Activated B cell treated with CpG ODN at 0.5 μM for 24 hours (primary cell): ENCODE measurements at places on chromosomes 1 and 21. TPM values are rescaled to one million over a fixed set of nuclear protein-coding genes. Genes with fewer than 3 reads are reported as not detected.
A peak's percentile ranks its signal among the peaks of the same experiment; 100 is the strongest.

DNA sequence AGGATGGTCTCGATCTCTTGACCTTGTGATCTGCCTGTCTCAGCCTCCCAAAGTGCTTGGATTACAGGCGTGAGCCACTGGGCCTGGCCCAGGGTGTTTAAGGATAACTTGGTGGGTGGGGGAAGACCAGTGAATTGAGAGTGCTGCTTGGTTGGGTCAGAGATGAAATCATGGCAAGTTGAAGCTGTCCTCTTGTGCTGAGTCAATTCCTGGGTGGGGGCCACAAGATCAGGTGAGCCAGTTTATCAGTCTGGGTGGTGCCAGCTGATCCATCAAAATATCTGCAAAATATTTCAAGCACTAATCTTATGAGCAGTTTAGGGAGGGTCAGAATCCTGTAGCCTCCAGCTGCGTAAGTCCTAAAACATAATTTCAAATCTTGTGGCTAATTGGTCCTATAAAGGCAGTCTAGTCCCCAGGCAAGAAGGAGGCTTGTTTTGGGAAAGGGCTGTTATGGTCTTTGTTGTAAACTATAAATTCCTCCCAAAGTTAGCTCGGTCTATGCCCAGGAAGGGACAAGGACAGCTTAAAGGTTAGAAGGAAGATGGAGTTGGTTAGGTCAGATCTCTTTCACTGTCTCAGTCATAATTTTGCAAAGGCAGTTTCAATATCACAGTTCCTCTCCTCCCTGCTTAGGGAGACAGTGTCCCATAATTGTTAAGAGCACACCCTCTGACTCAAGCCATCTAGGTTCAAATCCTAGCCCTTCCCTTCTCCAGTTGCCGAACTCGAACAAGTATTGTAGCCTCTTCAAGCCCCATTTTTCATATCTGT, 66.8 kb upstream of the BACH1 start:
- no peak for DNase-seq

RAB42 gene
- total RNA-seq: 0.20 and 0.29 TPM in 2 replicates

TIE1 gene
- not detected in 2 replicates for total RNA-seq

- no peak for DNase-seq
Measured at GRCh38 chr1:232969799-232970198, 19.4 kb downstream of the NTPCR start.

GRCh38 chr1:57133686-57134085, 167.9 kb upstream of the C8B start:
- no peak for DNase-seq

LPAR3 gene
- 0.59 and 0.62 TPM in 2 replicates for total RNA-seq

DNA sequence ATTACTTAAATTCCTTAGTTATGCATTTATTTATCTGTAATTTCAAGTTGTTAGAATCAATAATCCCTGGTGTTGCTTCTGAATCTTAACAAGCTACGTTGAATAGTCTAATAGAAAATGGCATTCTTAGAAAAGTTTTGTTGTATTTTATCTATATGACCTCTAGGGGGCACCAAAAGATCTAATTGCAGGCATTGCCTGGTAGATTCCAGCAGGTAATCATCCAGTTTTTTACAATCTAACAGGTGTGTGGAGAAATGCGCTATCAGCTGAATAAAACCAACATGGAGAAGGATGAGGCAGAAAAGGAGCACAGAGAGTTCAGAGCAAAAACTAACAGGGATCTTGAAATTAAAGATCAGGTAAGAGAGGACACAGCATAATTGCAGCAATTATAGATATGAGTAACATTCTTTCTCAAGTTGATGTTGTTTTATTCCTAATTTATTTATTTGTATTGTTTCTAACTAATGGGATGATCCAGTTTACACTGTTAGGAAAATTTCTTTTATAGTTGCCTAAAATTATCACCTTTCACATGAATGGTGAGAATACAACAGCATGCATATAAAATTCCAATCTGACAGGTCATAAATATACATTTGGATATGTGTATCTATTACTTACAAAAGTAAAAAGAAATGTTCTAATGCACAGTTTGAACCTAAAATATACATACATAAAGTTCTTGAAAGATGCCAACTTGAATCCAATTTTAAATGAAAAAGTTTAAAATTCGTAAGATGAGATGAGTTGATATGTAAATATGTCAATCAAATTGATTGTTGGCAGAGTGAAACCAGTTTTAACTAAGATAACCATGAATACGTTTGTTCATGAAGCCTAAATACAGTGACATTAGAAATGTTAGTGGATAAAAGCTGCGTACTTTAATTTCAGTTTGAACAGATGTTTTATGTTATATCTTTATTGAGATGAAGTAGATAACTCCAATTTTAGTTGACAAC, 88.4 kb downstream of the SDCCAG8 start:
- no peak for DNase-seq

ZFP69 gene
- total RNA-seq: 4.5 and 5.1 TPM in 2 replicates

BSND gene
- 0.05 TPM in 1 of 2 replicates, not detected in the other for total RNA-seq

DNA sequence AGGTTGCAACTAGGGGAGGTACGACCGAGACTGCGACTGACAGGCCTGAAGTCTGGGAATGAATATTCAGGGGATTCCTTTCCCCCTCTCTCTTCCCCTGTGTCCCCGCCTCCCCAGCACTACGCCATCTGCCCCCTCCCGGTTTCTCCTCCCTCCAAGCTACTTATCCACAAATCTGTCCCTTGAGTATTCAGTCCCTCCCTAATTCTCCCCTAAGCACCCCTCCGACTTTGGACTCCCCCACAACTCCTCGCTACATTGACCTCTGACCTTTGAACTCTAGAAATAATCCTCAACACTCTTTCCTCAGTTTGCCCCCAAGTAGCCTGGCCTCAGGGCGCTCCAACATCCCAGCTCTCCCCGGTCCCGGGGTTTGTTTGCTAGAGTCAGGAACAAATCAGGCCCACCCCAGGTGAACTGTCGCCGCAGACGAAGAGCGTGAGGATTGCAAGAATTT, 393 bp downstream of the LYSMD1 start:
- no peak for DNase-seq

DNA sequence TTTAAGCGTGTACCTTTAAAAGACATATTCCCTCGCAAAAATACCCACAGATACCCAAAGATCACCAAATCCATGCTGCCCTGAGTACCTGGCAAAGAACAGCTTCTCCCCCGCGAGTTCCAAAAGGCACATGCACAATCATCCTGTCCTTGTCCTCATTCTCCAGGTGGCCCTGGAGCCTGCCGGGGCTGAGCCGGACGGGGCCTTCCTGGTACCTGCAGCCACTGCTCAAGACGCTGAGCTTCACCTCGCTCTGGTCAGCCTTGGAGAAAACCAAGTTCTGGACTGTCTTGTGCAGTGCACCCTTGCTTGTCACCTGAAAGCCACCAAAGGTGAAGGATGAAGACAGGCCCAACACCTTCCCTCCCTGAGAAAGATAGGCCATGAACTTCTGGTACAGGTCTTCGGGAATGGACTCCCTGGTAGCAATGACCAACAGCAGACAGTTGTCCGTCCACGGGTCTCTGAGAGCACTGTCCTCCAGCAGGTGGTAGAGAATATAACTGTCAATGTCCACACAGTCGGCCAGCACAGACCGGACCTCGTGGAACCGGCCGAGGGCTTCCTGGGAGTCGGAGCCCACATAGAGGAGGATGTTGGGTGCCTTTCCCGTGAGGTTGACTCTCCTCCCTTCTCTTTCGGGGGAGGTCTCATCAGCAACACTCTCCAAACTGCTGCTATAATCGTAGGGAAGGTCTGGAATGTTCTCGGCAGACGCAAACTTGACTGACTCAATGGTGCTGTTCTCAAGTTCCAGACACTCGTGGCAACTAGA, 29.9 kb downstream of the HLCS start:
- no peak for DNase-seq

PALMD gene
- total RNA-seq: not detected in 2 replicates

DNA sequence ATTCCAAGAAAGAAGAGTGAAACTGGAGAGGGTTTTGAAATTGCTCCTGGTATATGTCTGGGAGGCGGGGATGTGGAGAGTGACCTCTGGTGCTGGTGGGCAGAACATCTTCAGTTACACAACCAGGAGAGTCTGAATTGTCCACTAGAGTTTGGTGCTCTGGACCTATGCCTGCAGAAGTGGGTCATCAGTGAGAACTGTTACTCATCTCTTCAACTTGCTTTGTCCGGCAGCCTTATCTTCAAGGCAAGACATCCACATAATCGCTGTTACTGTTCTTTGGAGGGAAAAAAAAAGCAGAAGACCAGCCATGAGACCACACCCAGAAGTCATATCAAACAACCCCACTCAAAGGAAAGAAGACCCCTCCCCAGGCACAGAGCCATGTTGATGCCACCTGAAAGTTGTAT, 14.9 kb downstream of the SH2D1B start:
- DNase-seq: no peak

- no peak for DNase-seq
Measured at GRCh38 chr1:207998691-207999090, 87.8 kb upstream of the CD34 start.

SLC30A2 gene
- total RNA-seq: not detected in 2 replicates

DNA sequence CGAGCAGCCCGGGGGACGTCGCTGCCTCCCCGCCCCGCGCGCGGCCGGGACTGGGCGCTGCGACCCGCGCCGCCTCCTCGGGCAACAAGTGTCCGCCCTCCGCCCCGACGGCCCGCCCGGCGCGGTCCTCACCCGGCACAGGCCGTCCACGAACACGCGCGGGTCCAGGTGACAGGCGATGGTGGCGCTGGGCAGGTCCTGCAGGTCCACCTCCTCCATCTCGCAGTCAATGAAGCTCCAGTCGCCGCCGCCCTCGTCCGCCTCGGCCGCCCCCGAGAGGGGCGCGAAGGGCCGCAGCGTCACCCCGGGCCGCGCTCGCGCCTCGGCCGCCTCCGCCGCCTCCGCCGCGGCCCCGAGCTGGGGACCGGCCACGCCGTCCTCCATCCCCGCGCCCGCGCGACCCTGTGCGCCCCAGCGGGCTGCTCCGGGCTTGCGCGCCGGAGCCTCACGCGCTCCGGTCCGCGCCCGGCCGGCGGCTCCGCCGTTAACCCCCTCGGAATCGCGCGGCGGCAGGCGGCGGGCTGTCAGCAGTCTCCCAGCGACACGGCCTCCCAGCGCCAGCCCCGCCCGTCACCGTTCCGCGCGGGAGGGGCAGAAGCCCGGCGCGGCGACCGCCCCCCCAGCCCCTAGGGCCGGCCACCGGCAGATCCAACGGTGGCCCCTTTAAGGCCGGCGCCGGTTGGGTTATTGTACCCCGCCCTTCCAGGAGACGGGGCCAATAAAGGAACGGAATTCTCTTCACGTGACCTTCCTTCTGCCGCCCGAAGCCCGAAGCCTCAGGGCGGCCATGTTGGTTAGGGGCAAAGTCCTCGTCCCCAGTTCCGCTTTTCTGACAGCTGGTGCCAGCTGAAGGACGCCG, at the start of gene RCAN1:
Gene RCAN1 (minus strand): TSS at position 486 of the 859 bp plus-strand sequence. CDS start 102 bp downstream, at position 384.
- peak; percentile 78 for DNase-seq

GRCh38 chr1:245558069-245558468, 403.3 kb downstream of the KIF26B start:
- no peak for DNase-seq

GRCh38 chr1:7783178-7783711, 846 bp upstream of the PER3 start:
- no peak for DNase-seq

GRCh38 chr1:235872270-235872669, 5.6 kb upstream of the LYST start:
- no peak for DNase-seq

DNA sequence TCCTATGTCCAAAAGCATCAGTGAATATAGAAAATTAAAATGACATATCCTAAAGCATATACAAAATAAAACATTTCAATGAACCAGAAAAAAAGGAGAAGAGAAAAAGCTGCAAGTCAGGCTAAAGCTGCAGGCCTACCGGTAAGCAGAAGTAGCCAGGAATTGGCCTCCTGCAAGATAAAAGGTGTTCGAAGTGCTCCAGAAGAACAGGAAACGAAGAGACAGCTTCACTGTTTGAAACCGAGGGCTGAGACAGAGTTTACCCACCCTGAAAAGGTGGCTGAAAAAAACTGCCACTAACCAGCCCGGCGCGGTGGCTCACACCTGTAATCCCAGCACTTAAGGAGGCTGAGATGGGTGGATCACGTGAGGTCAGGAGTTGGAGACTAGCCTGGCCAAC, 37.4 kb downstream of the NSL1 start:
- DNase-seq: no peak

GRCh38 chr1:101366513-101367215, 129.8 kb downstream of the S1PR1 start:
- no peak for DNase-seq

DNA sequence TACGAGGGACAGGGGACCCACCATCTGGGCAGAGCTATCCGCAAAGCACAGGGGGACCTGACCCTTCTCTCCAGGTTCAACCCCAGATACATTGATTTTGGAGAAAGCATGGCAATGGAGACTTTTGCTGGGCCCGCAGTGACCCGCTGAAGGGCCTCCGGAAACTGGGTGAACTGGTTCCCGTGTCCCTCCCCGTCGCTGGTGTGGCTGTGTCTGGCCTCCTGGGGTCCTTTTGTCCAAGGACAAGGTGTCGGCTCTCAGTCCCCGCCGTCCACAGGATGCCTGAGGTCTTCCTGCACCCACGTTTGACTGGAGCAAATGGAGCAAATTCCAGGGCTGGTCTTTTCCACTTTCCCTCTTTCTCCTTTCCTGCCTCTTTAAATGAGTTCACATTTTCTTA, 176.3 kb downstream of the PRDM16 start:
- no peak for DNase-seq

DNA sequence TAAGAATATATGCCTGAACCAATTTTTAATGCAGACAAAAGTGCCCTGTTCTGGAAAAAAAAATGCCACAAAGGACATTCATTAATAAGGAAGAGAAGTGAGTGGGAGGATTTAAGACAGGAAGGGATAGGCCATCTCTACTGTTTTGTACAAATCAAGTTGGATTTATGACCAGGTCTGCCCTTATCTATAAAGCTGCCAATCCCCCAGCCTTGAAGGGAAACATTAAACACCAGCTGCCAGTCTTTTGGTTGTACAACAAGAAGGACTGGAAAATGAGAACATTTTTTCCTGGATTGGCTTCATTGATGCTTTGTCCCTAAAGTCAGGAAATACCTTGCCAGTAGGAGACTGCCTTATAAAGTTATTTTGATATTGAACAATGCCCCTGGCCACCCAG, 444.0 kb downstream of the NPHP4 start:
- no peak for DNase-seq

NES gene
- not detected in 2 replicates for total RNA-seq

- DNase-seq: peak; percentile 24
Measured at GRCh38 chr21:37257511-37257966, 9.6 kb downstream of the VPS26C start.

- no peak for DNase-seq
Measured at GRCh38 chr1:248810000-248810726, 15.6 kb downstream of the SH3BP5L start.

- no peak for DNase-seq
Measured at GRCh38 chr21:42900446-42900845, 7.3 kb downstream of the NDUFV3 start.

DNAH14 gene
- not detected in 2 replicates for total RNA-seq

- no peak for DNase-seq
Measured at GRCh38 chr1:116915086-116915661, 5.5 kb downstream of the PTGFRN start.

TNFAIP8L2 gene
- 8.5 and 9.3 TPM in 2 replicates for total RNA-seq

PGLYRP4 gene
- total RNA-seq: not detected in 2 replicates

CD46 gene
- total RNA-seq: 109 and 110 TPM in 2 replicates

DNA sequence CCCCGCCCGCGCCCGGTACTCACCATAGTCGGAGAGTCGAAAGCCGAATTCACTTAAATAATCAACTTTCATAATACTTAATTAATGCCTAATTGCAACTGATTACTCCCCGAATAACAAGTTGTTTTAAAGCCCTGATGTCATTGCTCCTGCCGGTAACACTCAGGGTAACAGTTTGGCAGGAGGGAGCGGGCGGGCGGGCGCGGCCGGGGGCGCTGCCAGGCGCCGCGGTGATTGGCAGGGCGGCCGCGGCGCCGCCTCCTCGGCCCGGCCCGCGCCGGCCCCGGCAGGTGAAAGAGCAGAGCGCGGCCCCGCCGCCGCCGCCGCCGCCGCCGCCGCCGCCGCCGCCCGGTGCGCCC, 102.2 kb downstream of the CASZ1 start:
- no peak for DNase-seq

CFAP45 gene
- total RNA-seq: 1.2 and 1.8 TPM in 2 replicates

RAB7B gene
- total RNA-seq: not detected in 2 replicates
